ENCODE measurements at places on chromosomes 1 and 21. TPM values are rescaled to one million over a fixed set of nuclear protein-coding genes. Genes with fewer than 3 reads are reported as not detected.

DNA sequence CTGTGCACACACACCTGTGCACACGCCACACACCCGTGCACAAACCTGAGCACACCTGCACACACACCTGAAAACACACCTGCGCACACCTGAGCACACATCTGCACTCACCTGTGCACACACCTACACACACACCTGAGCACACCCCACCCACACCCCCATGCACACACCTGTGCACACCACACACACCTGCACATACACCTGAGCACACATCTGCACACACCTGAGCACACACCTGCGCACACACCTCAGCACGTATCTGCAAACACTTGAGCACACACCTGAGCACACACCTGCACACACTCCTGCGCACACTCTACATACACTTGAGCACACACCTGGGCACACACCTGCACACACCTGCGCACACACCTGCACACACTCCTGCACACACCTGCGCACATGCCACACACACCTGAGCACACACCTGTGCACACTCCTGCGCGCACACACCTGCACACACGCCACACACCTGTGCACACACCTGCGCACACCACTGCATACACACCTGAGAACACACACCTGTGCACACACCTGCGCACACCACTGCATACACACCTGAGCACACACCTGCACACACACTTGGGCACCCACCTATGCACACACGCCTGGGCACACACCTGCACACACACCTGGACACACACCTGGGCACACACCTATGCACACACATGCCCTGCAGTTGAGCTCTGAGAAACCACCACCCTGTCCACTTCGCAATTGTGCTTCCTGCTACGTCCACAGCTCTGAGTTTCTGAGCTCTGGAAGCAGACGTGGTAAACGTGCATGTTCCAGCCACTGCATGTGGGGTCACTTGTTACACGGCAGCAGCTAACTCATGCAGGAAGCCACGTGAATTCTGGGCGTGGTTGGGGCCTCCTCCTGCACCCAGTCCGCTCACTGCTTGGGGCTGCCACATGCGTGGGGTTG lies 8.0 kb upstream of the C1orf159 start:
- no peak for DNase-seq
- H3K4me1 ChIP-seq, result peaks cover 4% of the 10 kb centered on the region
- peak overlapping the region; percentile 62 for H3K4me3 ChIP-seq

DNA sequence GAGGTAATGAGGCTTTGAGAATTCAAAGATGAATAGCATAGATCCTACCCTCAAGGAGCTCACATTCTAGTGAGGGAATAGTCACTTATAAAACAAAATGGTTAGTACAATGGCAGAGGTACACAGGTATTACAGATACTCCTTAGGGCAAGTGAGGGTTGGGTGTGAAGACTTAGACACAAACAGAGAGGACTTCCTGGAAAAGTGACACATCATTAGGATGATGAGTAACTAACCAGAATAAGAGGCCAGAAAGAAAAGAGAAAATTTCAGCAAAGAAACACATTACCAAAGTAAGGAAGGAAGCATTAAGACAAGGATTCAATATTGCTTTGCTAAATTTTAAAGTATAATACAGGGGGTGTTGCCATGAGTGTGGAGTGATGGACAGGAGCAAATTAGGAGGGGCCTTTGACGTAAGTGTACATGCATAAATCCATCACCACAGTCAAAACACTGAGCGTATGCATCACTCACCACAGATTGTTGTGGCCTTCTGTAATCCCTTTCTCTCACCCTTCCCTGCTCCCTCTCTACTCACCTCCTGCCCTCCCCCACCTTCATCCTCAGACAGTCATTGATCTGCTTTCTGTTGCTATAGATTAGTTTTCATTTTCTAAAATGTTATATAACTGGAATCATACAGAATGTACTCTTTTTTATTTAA lies 7.9 kb downstream of the CD53 start:
- H3K36me3 ChIP-seq, result peaks cover 12% of the 10 kb centered on the region
- H3K4me3 ChIP-seq, result peak overlapping the region; percentile 91
- H3K27ac ChIP-seq, result peak overlapping the region; percentile 99
- no peaks in the 10 kb centered on the region for H3K27me3 ChIP-seq
- no peak for DNase-seq

DNA sequence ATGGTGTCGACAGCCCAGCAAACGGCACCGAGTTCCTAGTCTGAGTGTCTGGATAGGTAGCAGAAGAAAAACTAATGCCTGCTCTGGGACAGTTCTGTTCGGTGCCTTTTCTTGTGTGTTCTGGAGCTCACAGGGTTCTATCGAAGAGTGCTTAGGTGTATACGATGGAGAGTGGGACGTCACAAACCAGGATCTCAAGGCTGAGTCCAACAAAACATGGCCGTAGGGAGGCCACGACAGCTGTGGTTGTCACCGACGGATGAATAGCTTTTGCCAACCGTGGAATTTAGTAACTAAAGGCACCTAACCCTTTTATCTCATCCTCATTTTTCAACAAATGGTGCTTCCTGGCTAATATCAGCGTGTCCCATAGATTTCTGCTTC lies 635 bp upstream of the SYNJ1 start:
- peak overlapping the region; percentile 97 for H3K4me3 ChIP-seq
- peaks cover 5% of the 10 kb centered on the region for H3K36me3 ChIP-seq
- no peaks in the 10 kb centered on the region for H3K27me3 ChIP-seq

GRCh38 chr1:245434280-245434679 lies 279.5 kb downstream of the KIF26B start:
- no peaks in the 10 kb centered on the region for H3K4me1 ChIP-seq
- no peak for DNase-seq
- no peak overlapping the region for H3K27ac ChIP-seq
- no peaks in the 10 kb centered on the region for H3K36me3 ChIP-seq

The NPR1 gene
- not detected for total RNA-seq

The AADACL4 gene
- not detected for total RNA-seq

The SLC16A4 gene
- 0.20 TPM for total RNA-seq

The KRTAP19-3 gene
- not detected for total RNA-seq

All from T-helper 17 cell (primary cell).